Skin of body (tissue), 3 donors: ENCODE measurements at places on chromosomes 2 and 18. TPM values are rescaled to one million over a fixed set of nuclear protein-coding genes. Genes with fewer than 3 reads are reported as not detected.

The PRKCE gene
- 19.3 TPM for total RNA-seq

The FBXO15 gene
- total RNA-seq = 1.5 TPM

The PDCD1 gene
- total RNA-seq = 0.10 TPM

The UGT1A10 gene
- total RNA-seq = not detected

The HOXD12 gene
- not detected for total RNA-seq

The RAB31 gene
- total RNA-seq = 31.1 TPM

The KCNIP3 gene
- 2.4 TPM for total RNA-seq

The RAB6D gene
- not detected for total RNA-seq

The EML6 gene
- total RNA-seq = 2.6 TPM

The RIT2 gene
- total RNA-seq = not detected

The BOLL gene
- 0.10 TPM for total RNA-seq

The ABHD3 gene
- 16.3 TPM for total RNA-seq

The TMEM247 gene
- not detected for total RNA-seq

The TMEM178A gene
- total RNA-seq = 3.2 TPM

The UNC80 gene
- total RNA-seq = 0.79 TPM

The PRSS56 gene
- total RNA-seq = not detected

The SPIRE1 gene
- total RNA-seq = 20.3 TPM

The GCKR gene
- total RNA-seq = 0.49 TPM

The RBM43 gene
- 9.7 TPM for total RNA-seq

The AGXT gene
- total RNA-seq = 0.10 TPM

The ALPG gene
- not detected for total RNA-seq

The CD8B gene
- 0.59 TPM for total RNA-seq

The DES gene
- 318 TPM for total RNA-seq

The DOK6 gene
- 7.0 TPM for total RNA-seq

The SNTG2 gene
- total RNA-seq = 5.2 TPM

The SH3RF3 gene
- total RNA-seq = 3.8 TPM

The FHL2 gene
- 31.5 TPM for total RNA-seq

The FIGN gene
- total RNA-seq = 2.7 TPM

The SP140 gene
- total RNA-seq = 0.49 TPM

The SERPINB8 gene
- 12.4 TPM for total RNA-seq

The CNRIP1 gene
- total RNA-seq = 15.3 TPM

The SLC16A14 gene
- total RNA-seq = 8.2 TPM

The ZNF638 gene
- total RNA-seq = 257 TPM

The CUL3 gene
- total RNA-seq = 90.3 TPM

The UNC50 gene
- total RNA-seq = 31.8 TPM

The ZFP36L2 gene
- total RNA-seq = 54.1 TPM

The BCL2L11 gene
- 10.7 TPM for total RNA-seq

The SRBD1 gene
- total RNA-seq = 21.6 TPM

The C2orf81 gene
- 0.30 TPM for total RNA-seq

The REG1B gene
- total RNA-seq = not detected

The WDR54 gene
- total RNA-seq = 5.7 TPM
